Right renal cortex interstitium (tissue), 3 donors: ENCODE measurements at places on chromosomes 3 and 15.

DNA sequence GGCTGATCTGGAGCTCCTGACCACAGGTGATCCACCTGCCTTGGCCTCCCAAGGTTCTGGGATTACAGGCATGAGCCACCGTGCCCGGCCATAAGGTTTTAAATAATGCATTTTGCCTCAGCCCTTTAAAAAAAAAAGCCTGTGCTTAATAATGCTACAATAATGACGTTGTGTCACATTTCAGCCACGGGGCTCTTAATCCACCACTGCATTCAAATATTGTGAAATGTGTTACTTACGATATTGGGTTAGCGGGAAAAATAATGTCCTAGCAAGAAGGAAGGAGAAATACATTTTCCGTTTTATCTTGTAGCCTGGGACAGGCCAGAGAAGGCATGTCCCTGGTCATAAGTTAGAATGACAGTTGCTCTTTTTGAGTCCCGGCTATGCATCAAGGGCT lies 17.6 kb downstream of the PAQR5 start:
- DNase-seq, result no peak

DNA sequence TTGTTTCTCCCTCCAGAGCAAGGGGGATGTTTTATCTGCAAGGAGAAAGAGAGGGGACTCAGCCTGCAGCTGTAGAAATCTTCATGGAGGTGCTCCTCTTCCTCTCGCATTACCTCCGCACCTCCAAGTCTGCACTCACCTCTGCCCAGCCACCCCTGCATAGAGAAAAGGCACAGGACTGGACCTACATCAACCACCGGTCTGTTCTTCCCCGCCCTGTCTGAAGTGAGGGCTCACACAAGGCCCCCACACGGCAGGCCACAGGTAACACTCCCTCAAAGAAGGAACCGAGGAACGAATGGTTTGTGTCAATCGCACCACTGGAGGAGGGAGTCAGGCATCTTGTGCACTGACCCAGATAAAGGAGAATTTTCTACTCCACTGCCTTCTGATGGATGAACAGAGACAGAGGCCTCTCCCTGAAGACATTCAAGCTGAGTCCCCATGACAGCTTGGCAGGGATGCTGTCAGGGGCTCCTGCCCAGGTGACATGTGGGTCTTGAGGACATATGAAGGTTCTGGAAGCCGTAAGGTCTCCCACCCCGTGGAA lies 260.3 kb downstream of the XXYLT1 start:
- no peak for DNase-seq

DNA sequence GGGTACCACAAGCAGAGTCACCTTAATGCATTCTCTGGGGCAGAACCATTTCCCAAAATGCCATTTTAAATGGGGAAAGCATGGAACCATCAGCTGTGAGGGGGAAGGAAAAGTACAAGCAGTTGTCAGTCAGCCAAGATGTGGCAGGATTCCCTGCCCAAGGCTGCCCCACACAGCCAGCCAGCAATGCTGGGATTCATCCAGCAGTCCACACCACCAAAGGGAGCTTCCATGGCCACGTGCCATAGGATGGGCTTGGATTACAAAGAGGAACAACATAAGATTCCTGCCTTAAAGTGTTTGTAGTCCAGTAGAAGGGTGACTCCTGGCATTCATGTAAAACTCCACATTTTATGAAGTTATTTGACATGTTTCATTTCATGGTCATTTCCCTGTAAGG lies 233.3 kb downstream of the SHOX2 start:
- no peak for DNase-seq

DNA sequence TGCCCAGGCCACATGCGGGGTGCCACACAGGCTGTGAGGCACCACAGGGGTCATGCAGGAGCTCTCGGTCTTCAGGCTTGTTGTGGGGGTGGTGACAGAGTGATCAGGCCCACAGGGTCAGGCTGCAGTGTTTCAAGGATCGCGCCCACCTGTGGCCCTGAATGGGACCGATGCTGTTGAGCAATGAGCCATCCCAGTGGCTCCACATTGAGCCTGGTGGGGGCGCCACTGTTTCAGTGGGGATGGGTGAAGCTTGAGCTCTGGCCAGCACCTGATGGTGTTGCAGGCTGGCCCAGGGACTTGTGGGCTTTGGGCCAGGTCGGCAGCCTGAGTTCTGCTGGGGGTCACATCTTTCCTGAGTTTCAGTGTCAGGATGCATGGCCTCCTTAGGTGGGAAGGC lies 230.1 kb downstream of the UBE3A start:
- no peak for DNase-seq

DNA sequence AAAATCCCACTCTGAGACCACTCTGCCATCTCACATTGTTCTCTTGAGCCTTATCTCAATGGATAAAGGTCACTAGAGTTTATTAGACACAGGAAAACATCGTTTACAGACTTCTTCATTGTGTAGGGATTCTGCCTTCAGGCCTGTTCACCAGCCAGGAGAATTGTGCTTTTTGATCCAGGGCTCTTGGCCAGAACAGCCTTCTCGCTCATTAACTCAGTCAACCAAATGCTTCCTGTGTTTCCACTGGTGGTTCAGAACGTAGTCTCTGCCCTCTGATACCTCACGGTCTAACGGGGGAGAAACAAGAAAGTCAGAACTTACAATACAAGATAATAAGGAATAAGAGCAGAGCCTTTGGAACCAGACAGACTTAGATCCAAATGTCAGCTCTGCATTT lies 54.2 kb upstream of the TSEN2 start:
- no peak for DNase-seq

- DNase-seq, result no peak
These were observed 389.7 kb downstream of the RAP2B start for GRCh38 chr3:153551536-153552285.

- no peak for DNase-seq
These were observed 49.9 kb downstream of the CNTN3 start for GRCh38 chr3:74564560-74564959.

GRCh38 chr3:171690281-171690680 lies 120.0 kb downstream of the PLD1 start:
- DNase-seq, result no peak

GRCh38 chr3:116240261-116240660 lies 205.0 kb downstream of the LSAMP start:
- no peak for DNase-seq

GRCh38 chr15:94042180-94042928 lies 189.0 kb upstream of the MCTP2 start:
- no peak for DNase-seq

DNA sequence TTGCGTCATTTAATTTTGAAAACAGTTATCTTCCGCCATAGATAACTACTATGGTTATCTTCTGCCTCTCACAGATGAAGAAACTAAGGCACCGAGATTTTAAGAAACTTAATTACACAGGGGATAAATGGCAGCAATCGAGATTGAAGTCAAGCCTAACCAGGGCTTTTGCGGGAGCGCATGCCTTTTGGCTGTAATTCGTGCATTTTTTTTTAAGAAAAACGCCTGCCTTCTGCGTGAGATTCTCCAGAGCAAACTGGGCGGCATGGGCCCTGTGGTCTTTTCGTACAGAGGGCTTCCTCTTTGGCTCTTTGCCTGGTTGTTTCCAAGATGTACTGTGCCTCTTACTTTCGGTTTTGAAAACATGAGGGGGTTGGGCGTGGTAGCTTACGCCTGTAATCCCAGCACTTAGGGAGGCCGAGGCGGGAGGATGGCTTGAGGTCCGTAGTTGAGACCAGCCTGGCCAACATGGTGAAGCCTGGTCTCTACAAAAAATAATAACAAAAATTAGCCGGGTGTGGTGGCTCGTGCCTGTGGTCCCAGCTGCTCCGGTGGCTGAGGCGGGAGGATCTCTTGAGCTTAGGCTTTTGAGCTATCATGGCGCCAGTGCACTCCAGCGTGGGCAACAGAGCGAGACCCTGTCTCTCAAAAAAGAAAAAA lies 1.2 kb downstream of the B2M start:
- DNase-seq, result no peak

GRCh38 chr15:29170521-29170920 lies 99.1 kb downstream of the NSMCE3 start:
- no peak for DNase-seq

DNA sequence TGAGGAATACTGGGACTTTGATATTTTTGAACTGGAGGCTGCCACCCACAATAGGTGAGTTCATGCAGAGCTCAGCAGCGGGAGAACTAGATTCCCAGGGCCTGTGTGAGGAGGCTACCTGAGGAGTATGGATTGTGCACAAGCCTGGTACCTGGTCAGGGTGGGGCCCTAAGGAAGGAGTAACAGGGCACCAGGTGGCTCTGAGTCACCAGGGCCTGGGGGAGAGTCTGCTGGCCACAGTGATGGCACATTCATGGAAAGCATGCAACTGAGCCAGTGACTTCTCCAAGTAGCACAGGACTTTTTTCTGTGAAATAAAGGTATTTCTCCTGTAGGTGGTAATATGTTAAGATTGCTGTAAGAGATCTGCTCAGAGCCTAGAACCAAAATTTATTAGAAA lies 134.4 kb downstream of the PDE8A start:
- no peak for DNase-seq

- no peak for DNase-seq
These were observed 116.5 kb downstream of the LPP start for GRCh38 chr3:188270423-188270972.

DNA sequence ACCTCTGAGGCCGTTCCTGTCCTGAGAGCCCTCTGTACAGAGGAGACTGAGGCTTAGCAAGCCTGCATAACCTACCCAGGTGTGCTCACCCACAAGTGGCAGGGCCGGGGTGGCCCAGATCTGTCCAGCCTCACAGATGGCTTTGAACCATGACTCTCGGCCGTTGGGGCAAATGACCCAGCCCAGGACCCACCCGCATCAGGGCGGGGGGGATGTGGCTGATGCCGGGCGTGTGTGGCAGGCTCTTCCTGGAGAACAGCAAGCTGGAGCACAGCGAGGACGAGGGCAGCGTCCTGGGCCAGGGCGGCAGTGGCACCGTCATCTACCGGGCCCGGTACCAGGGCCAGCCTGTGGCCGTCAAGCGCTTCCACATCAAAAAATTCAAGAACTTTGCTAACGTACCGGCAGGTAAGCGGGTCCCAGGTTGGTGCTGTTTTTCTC lies 133.5 kb downstream of the LRRK1 start:
- DNase-seq, result no peak

DNA sequence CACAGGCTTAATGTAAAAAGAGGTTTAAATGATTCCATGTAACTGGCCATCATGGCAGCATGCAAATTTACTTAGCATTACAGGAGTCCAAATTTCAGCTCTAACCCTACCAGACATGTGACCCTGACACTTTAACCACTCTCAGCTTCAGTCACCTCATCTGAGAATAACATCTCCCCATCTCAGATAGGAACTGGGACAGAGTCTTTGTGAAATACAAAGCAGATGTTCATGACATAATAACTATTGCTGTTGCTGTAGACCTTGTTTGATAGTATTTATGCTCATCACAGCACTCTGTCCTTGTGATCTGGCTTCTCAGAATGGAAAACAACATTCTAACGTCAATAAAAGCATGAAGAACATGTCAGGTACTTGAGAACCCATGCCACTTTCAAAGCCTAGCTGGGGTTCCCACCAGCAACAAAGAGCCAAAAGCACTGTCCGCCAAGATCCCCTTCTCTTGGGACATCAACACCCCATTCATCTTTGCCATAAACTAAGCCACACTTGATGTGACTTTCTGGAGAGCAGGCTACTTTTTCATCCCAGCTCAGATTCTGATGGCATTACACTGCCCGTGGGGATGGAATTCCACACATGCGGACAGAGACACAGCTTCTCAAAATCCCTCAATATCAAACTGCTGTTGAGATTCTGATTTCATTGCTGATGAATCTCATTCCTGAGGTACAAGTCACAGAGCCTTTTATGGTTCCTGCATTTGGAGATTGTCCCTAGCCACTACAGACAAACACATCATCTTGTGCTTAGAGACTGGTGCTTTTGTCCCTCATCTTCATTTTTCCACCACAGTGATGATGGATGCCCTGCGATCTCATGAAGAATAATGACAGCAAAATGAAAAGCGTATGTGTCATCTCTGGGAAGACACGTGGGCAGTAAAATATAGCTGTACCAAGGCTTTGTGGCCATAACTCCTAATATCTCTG lies 202.7 kb downstream of the TNIK start:
- DNase-seq, result no peak

- DNase-seq, result no peak
These were observed 314.7 kb upstream of the CFAP20DC start for GRCh38 chr3:59364496-59364895.

DNA sequence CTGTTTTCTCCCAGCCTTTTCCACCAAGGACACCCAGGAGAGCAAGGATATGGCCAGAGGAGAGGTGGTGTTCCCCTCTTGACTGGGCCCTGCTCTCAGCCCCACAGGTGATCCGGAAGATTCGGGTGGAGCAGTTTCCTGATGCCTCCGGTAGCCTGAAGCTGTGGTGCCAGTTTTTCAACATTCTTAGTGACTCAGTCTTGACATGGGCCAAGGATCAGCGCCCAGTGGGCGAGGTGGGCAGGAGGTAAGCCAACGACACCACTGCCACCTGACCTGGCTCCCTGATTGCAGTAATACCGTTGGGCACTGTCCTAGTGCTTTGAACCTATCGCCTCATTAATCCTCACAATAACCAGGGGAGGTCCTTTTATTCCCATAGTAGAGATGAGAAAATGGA lies 25.3 kb upstream of the SLC28A1 start:
- DNase-seq, result no peak

GRCh38 chr3:146747928-146748327 lies 142.8 kb upstream of the PLSCR5 start:
- DNase-seq, result no peak

DNA sequence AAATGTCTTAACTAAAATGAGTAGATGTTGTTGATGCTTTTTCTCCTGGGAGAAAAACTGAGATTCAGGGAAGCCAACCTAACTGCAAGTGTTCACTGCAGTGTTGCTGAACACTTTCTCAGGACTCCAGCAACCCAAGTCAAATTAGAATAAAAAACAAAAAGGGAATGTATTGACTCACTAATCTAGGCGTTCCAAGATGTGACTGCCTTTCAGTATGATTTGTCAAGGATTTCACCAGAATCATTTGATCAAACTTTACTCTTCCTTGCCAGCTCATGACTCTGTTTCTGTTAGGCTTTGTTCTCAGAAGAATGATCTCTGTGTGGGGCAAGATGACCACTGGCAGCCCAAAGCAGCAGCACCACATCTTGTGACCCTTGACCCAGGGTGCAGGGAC lies 364.0 kb downstream of the CACNA2D3 start:
- no peak for DNase-seq

- no peak for DNase-seq
These were observed 29.3 kb upstream of the MYO1E start for GRCh38 chr15:59401824-59402569.
